ENCODE measurements at places on chromosomes 1 and 21.

DNA sequence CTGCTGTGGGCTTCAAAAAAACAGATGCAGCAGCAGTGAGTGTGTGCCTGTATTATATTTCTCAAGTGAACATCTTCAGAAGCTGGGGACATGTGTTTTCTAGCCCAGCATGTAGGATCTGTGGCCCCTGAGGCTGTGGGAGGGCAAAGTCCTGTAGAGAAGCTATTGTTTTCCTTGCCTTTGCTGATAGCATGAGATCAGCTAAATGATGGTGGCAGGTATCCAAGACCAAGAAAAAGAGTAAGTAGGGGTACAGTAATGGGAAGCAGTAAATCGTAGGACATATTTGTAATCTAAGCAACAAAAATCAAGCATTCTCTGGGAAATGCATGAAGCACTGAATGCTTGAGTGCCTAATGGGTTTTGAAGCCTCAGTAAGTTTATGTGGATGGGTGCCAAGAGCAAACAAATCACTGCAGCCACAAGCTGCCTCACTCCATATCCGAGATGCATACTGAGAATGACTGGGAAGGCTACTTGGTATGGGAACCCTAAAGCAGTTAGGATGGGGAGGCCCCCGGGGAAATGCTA lies 98.3 kb downstream of the CD58 start:
- DNase-seq: no peak

DNA sequence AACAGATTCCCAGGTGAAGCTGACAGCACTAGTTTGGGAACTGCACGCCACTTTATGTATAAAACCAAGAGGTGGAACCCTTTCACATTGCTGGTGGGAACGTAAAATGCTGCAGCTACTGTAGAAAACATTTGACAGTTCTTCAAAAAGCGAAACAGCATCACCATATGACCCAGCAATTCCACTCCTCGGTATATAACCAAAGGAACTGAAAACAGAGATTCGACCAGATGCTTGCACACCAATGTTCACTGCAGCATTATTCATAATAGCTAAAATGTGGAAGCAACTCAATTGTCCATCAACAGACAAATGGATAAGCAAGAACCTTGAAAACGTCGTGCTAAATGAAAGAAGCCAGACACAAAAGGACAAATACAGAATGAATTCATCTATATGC lies 17.5 kb downstream of the RSPH1 start:
- no peak for DNase-seq

DNA sequence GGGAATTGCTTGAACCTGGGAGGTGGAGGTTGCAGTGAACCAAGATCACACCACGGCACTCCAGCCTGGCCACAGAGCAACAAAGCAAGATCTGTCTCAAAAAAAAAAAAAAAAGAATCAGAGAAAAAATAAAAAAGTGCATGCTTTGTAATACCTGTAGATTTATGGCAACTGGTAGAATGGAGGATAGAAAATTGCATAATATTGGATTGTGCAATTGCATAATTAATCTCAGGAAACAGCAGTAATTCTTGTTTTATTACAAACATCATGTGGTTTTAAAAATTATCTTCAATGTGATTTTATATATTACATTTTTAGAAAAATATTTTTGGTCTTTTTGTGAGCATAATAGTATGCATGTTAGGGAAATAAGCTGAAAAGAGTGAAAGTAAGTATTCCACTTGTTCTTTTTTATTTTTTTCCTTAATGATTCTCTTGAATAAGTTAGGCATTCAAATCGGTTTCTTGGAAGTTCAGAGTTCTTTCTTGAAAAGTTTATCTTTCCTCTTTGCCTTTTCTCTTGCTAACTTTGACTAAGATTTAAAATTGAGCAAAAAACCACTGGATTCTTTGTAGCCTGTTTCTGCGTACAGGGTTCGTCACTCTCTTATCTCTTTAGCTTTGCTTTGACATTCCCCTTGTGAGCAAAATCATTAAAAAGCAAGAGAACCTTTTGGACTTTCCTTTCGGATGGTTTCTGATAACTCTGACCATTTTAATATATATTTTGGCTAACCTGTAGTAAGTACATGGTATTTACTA lies 127.5 kb upstream of the ADAMTS5 start:
- peak; percentile 45 for DNase-seq

GRCh38 chr1:214864896-214865688 lies 217.4 kb upstream of the KCNK2 start:
- DNase-seq: peak; percentile 87

- DNase-seq: peak; percentile 18
These were observed 494.5 kb upstream of the PBX1 start for GRCh38 chr1:164064501-164064900.

GRCh38 chr1:53390736-53391135 lies 62.9 kb upstream of the LRP8 start:
- DNase-seq: no peak

DNA sequence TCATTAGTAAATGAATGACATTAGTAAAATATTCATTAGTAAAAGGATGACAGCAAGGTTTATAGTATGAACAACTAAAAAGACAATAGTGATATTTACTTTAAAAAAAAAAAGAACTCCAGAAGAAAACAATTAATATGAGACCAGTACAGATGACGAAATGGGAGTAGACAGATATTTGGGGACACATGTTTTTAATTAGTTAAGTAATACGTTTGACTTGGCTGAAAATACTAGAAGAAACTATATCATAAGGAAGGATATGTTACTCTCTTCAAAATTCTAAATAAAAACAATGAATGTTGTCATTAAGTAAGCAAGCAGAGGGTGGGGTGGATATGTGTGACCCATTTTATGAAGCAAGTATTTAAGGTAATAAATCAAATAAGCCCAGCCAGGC lies 61.9 kb downstream of the GPATCH2 start:
- peak; percentile 26 for DNase-seq

GRCh38 chr1:239269706-239270105 lies 116.7 kb upstream of the CHRM3 start:
- DNase-seq: peak; percentile 56

DNA sequence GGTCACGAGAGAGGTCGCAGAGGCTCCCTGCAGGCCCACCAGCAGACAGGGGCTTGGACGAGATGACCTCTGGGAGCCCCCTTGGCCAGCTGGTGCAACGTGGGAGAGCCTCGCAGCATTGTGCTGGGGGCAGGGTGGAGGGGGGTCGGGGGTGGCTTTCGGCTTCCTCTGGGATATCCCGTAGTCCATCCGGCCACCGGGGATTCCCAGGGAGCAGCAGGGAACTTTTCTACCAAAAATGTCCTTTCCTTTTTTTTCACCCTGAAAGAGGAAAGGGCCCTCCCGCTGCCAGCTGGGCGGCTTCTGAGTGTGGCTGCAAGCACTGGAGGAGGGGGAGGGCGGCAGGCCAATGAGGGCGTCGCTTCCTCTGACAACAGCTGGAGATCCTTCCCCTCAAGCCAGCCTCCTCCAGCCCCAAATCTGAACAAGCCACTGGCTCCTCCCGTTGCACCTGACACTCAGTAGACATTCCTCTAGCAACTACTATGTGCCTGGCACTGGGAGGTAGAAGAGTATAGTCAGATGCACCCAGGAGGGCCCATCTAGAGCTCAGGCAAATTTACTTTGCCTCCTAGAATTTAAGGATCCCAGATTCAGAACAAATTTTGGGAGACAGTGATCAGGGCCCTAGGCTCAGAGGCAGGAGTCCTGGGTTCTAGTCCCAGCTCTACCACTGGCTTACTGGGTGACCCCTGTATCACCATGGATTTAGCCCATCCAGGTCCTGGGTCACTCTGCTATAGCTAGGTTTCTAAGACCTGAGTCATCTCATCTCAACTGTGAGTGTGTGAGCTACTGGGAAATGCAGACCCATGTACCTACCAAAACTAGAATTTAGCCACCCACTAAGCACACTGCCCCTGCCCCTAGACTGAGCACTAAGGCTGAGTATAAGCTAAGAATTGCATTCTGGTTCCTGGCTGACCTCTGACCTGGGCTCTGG lies 2.7 kb downstream of the MOB3C start:
- DNase-seq: peak; percentile 54

- DNase-seq: peak; percentile 80
These were observed 22.2 kb downstream of the SLC25A33 start for GRCh38 chr1:9561429-9561828.

DNA sequence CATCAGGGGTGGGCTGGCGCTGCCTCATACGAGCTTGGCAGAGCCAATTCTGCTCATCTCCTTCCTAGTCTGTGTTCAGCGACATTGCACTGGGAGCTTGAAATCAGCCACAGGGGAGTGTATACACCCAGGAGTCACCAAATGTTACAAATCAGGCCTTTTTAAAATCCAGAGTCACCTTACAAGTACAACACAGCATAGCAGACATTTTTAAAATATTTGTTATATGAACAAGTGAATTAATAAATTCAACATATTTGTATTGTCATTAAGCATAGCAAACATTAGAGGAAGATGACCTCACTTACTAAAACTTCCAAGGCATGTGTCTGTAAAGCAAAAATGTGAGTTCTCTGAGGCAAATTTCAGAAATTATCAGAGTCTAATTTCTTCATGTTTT lies 210.0 kb downstream of the HLX start:
- peak; percentile 78 for DNase-seq

GRCh38 chr1:107529511-107530149 lies 388.8 kb downstream of the NTNG1 start:
- DNase-seq: peak; percentile 63
